ENCODE measurements at places on chromosomes 3 and 15. TPM values are rescaled to one million over a fixed set of nuclear protein-coding genes. Genes with fewer than 3 reads are reported as not detected.

GRCh38 chr3:168091941-168092340 lies 3.8 kb downstream of the GOLIM4 start:
- H3K27me3 ChIP-seq = no peaks in the 10 kb centered on the region
- peak overlapping the region; percentile 20 for H3K27ac ChIP-seq
- no peaks in the 10 kb centered on the region for H3K36me3 ChIP-seq

- DNase-seq = no peak
- no peak overlapping the region for H3K4me3 ChIP-seq
- no peak overlapping the region for H3K27ac ChIP-seq
- H3K36me3 ChIP-seq = no peaks in the 10 kb centered on the region
- peaks cover 9% of the 10 kb centered on the region for H3K4me1 ChIP-seq
These were observed 3.7 kb downstream of the IFT80 start for GRCh38 chr3:160395297-160395696.

GRCh38 chr3:190747571-190747970 lies 114.9 kb downstream of the GMNC start:
- H3K4me1 ChIP-seq = no peaks in the 10 kb centered on the region
- H3K36me3 ChIP-seq = no peaks in the 10 kb centered on the region
- no peak for DNase-seq
- H3K4me3 ChIP-seq = no peak overlapping the region
- H3K27me3 ChIP-seq = no peaks in the 10 kb centered on the region
- H3K27ac ChIP-seq = no peak overlapping the region

GRCh38 chr3:9448643-9449042 lies 51.2 kb downstream of the SETD5 start:
- DNase-seq = no peak
- H3K4me1 ChIP-seq = no peaks in the 10 kb centered on the region
- no peak overlapping the region for H3K4me3 ChIP-seq
- no peak overlapping the region for H3K27ac ChIP-seq

DNA sequence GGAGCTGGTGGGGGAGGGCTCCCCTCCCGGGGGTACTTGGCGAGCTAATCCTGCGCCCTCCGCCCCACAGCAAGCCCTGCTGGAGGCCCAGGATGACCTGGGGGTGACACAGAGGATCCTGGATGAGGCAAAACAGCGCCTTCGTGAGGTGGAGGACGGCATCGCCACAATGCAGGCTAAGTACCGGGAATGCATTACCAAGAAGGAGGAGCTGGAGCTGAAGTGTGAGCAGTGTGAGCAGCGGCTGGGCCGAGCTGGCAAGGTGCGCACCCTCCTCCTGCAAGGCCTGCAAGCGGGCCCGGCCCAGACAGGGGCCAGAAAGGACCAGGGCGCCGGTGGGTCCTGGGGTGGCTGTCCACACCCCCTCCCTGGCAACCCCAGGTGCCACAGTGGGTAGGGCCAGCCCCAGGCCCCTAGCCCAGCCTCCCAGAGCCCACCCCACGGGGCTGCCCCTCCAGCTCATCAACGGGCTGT lies 56.5 kb downstream of the SEMA3G start:
- no peaks in the 10 kb centered on the region for H3K27me3 ChIP-seq
- no peaks in the 10 kb centered on the region for H3K4me1 ChIP-seq
- no peak overlapping the region for H3K27ac ChIP-seq
- peaks cover 6% of the 10 kb centered on the region for H3K36me3 ChIP-seq
- DNase-seq = no peak

- H3K4me1 ChIP-seq = no peaks in the 10 kb centered on the region
- no peak overlapping the region for H3K4me3 ChIP-seq
- no peak for DNase-seq
- H3K36me3 ChIP-seq = no peaks in the 10 kb centered on the region
- H3K27me3 ChIP-seq = no peaks in the 10 kb centered on the region
- no peak overlapping the region for H3K27ac ChIP-seq
These were observed 10.2 kb upstream of the TMEM45A start for GRCh38 chr3:100482176-100482575.

DNA sequence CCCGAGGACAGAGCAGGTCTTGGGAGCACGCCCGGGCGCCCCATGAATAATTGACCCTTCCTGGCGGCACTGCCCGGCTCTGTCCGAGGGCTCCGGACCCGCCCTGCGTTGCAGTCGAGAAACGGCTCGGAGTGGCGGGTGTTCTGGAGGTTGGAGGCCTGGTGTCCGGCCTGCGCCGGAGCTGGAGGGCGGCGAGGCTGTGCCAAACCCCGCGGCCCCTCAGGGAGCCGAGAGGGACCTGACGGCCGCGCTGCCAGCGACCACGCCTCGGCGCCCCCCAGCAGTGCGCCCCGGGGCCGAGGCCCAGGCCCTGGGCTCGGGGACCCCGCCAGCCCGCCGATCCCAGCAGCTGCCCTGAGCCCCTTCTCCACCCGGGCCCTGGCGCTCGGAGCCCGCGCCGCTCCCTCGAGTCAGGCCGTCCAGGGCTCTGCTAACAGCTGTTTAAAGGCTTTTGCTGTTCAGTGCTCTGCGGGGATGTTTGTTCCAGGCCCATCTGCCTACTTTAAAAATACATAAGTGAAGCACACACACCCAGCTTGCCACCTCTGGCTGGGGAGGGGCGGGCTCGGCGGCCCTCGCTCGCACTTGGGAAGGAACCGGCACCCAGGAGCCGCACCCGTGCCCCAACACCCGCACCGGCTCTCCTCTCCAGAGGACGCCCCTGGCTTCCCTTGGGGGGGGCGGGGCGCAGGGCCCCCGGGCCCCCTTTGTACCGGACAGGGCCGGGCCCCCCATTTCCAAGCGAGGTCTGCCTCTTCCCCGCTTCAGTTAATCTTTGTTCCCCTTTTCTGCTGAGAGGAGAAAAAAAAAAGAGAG lies 730 bp upstream of the ZNF710 start:
- H3K27ac ChIP-seq = peak overlapping the region; percentile 75

GRCh38 chr15:84881520-84881830 lies 3.0 kb upstream of the SLC28A1 start:
- no peak for DNase-seq
- no peak overlapping the region for H3K4me3 ChIP-seq
- H3K27ac ChIP-seq = no peak overlapping the region

DNA sequence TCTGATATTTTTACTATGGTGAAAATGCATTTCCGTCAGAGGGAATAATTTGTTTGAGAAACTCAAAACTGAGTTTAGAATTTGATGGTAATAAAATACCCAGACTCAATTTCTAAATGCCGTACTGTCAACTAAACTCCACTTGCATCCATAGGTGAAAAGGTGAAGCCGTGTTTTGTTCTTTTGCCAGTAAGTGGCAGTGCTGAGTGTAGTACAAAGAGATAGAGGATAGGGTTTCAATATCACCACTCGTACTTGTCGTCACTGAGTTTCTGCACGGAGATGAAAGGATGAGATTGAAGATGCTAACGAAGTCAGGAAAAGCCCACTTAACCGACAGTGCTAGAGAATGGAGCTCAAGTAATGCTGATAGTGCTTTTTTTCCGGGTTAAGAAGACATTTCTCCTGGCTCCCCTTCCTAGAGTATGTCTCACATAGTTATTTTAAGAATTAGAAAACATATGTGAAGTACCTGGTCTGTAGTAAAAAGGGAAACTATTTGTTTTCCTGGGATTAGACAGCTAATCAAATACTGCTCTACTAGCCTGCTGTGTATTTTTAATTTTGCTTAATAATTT lies 345.1 kb downstream of the IL5RA start:
- no peaks in the 10 kb centered on the region for H3K4me1 ChIP-seq
- no peaks in the 10 kb centered on the region for H3K27me3 ChIP-seq
- no peaks in the 10 kb centered on the region for H3K36me3 ChIP-seq
- no peak for DNase-seq
- no peak overlapping the region for H3K27ac ChIP-seq

GRCh38 chr15:34892963-34893591 lies 76.5 kb downstream of the AQR start:
- H3K27ac ChIP-seq = no peak overlapping the region
- no peak for DNase-seq
- peaks cover 51% of the 10 kb centered on the region for H3K36me3 ChIP-seq
- H3K27me3 ChIP-seq = no peaks in the 10 kb centered on the region

Gene DNAJC17
- total RNA-seq = 11.6 TPM

Gene EPHB1
- total RNA-seq = 3.2 TPM

All from right atrium auricular region (tissue), 2 donors.